Activated CD4-positive, alpha-beta T cell treated with anti-CD3 and anti-CD28 coated beads for 4 hours (primary cell): ENCODE measurements at places on chromosomes 2 and 18.

DNA sequence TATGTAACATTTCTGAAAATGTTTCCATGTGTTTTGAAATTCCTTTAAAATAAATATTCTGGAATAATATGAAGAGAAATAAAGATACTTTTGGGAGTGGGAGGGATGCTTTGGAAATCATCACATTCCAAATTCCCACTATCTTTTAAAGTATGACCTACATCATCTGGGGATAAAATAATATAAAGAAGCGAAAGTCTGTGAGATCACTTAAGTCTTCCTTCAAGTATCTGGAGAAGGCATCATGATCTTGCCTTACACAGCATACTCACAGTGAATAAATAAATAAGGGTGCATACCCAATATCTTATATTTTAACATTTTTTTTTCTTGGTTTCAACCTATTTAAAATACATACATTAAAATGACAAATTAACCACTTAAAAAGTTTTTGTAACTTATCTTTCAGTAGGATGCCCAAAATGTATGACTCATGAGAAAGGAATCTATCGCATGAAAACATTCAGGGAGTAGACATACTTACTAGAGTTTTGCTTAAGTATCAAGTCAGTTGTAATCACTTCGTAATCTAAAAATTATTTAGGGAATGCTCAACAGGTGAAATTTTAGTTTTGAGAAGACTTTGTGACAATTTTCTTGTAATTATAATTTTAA lies 248.3 kb upstream of the COL3A1 start:
- no peak for DNase-seq

- no peak for DNase-seq
Measured at GRCh38 chr2:1837458-1837857, 93.1 kb upstream of the PXDN start.

DNA sequence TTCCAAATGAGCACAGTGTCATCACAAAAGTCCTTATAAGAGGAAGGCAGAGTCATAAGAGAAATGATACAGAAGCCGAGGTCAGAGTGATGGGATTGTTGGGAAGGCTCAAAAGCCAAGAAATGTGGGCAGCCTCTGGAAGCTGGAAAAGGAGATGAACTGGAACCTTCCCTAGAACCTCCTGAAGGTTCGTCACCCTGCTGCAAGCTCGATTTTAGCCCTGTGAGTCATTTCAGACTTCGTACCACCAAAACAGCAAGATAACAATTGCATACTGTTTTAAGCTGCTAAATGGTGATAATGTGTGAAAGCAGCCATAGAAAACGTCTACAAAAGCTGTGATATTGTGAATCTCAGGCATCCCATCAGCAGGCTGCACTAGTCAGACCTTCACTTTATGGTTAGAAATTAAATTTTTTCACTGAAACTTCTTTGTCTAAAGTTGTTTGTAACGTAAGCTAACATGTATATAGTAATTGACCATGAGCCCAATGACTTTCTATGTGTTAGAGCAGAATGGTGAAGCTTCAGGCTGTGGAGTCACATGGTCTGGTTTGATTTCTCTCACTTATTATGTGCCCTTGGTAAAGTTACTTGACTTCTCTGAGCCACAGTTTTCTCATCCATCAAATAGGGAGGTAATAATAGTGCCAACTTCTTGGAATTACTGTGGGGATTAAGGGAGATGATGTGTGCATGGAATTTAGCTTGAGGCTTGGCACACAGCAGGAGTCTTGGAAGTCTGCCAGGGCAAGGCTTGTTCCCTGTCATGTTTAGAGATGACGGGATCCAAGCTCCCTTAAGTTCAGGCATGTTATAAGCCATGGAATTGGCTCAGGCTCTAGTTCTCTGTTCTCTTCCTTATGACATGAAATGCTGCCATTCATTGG lies 132.0 kb upstream of the CCDC195 start:
- DNase-seq = no peak

DNA sequence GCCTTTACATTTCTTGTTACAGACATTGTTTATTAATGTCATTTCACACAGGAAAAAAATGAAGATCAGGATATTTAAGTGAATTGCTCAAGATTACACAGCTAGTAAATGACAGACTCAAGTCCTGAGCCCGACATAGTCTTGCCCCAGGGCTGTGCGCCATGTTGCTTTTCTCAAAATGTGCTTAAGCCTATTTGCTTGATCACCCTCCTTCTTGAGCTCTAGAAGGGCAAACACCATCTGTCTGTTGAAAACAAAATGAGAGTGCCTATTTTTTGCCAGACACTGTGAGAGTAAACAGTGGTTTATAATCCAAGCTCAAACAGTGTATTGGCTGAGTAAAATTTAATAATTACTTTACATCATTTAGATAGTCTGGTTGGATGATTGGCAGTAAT lies 34.8 kb upstream of the HNMT start:
- no peak for DNase-seq

- DNase-seq = no peak
Measured at GRCh38 chr2:220585241-220585640, 957.8 kb downstream of the SLC4A3 start.

DNA sequence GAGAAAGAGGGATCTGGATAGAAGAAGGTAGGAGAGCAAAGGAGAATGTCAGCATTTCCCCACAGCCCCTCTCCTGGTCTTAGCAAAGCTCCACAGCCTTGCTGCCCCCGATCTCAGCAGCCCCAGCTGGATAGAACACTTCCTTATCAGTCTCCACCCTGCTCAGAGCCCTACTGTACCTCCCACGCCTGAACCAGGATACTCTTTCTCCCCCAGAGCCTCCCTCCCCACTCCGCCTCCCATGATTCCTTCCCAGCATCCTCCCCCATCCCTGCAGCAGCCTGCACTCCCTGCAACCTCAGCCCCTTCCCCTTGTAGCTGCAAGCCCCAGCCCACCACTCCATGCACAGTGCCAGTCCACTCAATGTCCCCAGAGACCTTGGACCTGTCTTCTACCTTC lies 25.8 kb downstream of the PLB1 start:
- no peak for DNase-seq

DNA sequence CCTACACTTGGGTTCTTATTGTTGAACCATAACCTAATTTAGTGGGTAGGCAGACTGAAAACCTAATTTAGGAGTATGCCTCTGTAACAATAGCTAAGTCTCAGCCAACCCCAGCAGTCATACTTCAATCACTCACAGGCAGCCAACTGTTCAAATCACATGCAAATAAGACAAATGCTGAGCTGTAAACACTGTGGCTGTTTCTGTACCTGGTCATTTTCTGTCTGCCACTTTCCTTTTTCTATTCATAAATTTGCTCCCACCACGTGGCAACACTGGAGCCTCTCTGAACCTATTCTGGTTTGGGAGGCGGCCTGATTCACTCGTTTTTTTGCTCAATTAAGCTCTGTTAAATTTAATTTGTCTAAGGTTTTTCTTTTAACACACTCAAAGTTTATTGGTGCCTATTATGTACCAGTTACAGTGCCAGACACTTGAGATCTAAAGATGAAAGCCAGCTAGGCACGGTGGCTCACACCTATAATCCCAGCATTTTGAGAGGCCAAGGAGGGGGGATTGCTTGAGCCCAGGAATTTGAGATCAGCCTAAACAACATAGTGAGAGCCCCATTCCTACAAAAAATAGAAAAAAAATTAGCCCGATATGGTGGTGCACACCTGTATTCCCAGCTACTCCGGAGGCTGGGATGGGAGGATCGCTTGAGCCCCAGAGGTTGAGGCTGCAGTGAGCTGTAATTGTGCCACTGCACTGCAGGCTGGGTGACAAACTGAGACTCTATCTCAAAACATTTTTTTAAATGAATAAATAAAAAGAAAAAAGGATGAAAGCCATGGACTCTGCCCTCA lies 41.1 kb downstream of the THNSL2 start:
- DNase-seq = no peak

- DNase-seq = peak; percentile 46
Measured at GRCh38 chr2:8543383-8544170, 138.3 kb upstream of the ID2 start.

- no peak for DNase-seq
Measured at GRCh38 chr2:132667706-132668105, 2.3 kb downstream of the LYPD1 start.

DNA sequence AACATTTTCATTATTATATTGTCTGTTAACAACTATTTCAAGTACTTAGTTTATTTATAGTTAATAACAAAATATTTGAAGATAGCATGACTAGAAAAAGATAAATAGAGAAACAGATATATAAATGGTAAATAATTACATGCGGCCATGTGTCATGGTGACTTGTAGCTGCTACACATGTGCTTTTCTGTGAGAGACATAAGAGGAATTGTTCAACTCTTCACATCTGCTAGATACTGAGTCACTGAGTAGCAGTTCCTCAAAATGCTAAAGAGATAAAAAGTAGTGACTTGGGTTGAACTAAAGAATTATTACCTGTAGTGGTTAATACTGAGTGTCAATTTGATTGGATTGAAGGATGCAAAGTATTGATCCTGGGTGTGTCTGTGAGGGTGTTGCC lies 37.5 kb upstream of the SCN9A start:
- no peak for DNase-seq

DNA sequence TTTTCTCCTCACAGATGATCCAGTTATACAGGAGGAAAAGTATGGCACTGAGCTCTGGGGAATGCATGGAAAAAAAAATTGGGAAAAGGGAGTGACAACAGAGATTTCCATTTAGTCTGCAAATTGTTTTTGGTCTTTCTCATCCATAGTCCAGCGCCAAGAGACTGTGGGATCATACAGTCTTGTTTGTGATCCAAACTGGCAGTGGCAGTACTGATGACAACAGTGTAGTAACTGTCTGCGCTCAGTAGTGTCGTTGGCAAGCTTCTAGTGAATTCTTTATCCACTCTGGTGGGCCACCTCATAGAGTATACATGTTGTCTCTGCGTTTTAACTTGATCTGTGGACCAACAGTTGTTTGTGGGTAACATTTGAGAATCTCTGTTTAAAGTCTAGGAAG lies 37.9 kb downstream of the GALNT1 start:
- no peak for DNase-seq

GRCh38 chr2:200763422-200763821 lies 48.3 kb upstream of the BZW1 start:
- no peak for DNase-seq

- no peak for DNase-seq
Measured at GRCh38 chr2:28108143-28108542, 217.6 kb downstream of the BABAM2 start.

- DNase-seq = no peak
Measured at GRCh38 chr18:27175914-27176313, 9.2 kb downstream of the CHST9 start.

- no peak for DNase-seq
Measured at GRCh38 chr2:72513011-72513410, 312.8 kb downstream of the EXOC6B start.

DNA sequence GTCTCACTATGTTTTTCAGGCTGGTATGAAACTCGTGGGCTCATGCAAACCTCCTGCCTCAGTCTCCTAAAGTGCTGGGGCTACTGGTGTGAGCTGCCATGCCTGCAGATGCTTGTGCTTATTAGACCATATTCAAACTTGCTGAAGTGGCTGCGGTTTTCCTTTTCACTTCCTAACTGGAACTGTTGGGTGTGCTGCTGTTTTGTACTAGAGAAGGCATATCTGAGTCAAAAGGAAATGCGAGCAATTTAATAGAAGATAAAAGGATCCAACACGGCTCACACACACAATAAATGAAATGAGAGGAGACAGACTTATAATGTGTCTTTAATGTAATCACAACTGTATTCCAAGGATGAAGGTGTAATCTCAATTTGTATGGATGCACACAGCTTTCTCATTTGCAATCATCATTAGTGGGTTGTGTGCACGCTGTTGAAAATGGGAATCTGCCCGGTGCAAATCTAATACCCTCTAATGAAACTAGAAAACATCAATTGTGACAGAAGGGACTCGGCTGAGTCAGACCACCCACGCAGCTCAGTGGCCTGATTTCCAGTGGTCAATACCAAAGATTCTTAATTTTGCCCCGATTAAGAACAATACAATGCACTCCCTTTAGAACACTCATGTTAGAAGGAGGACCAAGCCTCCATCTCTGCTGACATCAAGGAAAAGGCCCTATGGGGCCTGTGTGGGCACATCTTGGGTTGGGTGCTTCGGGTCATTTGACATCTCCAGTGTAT lies 532.7 kb downstream of the TDRD15 start:
- DNase-seq = no peak

- DNase-seq = no peak
Measured at GRCh38 chr2:42905341-42906110, 113.1 kb upstream of the HAAO start.

GRCh38 chr2:202530038-202530437 lies 104.7 kb upstream of the FAM117B start:
- DNase-seq = no peak

- peak; percentile 61 for DNase-seq
Measured at GRCh38 chr2:68943581-68944568, 8.8 kb downstream of the GKN2 start.

DNA sequence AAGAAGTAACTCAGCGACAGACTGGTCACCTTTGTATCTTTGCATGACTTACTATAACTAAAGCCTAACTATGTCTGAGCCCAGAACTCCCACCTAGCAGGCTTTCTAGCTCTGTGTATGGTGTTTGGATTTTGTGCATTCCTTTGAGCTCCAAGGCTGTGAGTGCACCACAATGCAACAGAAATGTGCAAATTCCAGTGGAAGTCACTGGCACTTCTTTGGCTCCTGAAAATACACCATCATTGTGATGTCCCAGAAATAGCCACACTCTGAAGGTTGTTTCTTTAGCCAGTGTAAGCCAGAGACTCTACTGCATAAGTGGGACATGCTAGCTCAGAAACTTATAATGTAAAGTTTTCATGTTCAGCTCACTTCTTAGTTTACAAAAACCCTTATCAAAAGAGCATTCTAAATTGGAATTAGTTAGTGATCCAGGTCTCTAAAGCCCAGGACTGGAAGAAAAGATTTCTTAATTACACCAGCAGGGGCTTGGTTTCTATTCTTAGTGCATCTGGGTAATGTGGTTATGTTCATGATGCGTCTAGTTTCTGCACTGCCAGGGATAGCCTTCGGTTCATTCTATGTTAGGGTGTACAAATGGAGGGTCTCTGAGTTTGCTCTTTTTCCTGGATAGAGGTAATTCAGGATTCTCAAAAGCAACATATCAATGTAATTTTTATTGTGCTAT lies 1239.5 kb upstream of the ZEB2 start:
- no peak for DNase-seq

- DNase-seq = no peak
Measured at GRCh38 chr2:201450954-201451291, 335 bp downstream of the TRAK2 start.

DNA sequence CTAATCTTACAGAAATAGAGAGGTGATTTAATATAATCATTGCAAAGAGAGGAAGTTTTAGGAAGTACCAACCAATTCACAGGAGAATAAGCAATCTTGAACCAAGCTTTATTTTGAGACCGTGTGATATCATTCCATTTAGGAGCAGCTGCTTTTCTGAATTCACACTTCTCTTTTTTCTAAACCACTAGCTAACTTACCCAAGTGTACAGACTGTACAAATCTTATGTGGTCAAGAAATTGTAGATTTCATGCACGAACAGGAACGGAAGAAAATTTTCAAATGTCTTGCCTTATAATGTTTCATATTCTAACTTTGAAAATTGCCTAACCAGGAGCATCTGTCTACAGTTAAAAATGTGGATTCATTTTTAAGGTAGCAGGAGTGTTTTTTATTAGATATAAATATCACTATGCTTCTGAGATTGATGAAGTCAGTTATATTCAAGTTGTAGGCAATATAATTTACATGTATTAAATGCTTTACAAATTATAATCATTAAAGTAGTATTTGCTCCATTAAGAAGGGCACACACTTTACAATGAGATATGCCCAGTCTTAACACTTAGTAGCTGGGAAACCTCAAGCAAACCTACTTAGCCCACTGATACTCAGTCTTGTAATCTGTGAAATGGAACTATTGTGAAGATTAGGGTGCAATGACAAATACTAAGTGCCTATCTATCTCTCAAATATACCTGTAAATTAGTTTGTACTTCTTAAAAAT lies 302.2 kb upstream of the STON1 start:
- DNase-seq = no peak

GRCh38 chr2:222302178-222303018 lies 3.6 kb upstream of the PAX3 start:
- no peak for DNase-seq
